ENCODE measurements at places on chromosomes 6 and 20.

DNA sequence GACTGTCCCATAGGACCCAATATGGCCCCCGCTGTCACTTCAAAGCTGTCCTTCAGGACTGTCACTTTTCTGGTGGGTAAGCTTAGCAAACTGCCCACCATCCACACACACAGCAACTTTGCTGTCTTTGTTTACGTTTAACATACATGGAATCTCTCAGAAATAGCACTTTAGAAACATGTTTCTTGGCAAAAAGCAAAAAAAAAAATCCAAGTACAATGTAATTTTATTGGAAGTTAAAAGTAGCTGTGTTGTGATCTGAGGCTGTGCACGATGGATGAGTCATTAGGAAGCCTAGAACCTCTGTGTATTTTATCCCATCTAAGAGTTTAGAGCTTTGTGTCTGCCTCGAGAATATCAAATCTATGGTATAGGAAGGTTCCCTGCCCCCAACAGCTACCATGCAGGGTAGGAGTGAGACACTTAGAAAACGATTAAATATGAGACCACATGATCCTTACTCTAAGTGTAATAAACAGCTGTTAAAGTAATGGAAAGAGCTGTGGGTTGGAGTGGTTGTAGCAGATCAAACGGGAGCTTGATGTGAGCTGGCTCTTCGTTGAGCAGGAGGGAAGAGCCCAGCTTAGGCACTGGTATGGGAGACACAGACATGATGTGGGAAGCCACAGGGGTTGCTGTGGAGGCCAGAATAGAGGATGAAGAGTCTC lies 119.5 kb downstream of the PLEKHG1 start:
- DNase-seq: no peak

- DNase-seq: no peak
Observed at GRCh38 chr20:4635781-4636180, 85.9 kb upstream of the PRND start.

GRCh38 chr6:54085047-54085446 lies 26.2 kb upstream of the MLIP start:
- DNase-seq: no peak

- DNase-seq: no peak
Observed at GRCh38 chr6:37648465-37649330, 49.0 kb downstream of the MDGA1 start.

DNA sequence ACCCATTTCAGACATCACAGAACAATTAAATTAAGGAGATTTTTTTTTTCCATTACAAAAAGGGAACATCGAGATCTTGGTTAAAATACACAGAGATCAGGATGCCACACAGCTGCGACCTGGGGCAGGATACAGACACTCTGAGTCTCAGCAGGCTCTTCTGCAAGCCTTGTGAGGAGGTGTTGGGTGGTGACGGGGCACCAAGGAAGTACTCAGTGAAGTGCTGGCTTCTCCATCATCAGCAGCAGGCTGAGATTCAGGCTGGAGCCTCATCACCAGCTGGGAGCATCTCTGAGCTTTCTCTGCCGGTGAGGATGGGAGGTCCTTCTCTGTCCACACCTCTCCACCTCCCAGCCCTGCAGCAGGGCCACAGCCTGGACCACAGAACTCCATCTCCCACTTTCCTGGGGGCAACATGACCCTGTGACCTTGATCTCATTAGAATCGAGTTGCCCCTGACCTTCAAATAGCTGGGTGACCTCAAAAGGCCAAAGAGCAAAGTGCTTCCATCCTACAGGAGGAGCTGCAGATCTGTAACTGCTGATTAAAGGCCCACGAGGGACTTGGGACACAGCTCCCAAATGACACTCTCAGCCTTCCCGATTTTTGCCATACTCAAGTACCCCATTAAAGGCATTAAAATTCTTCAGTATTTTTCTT lies 16.0 kb downstream of the PMEPA1 start:
- DNase-seq: no peak

Data from D341Med (cell line).